ENCODE measurements at places on chromosomes 12 and 14.

GRCh38 chr12:99413751-99414150 is 233.8 kb upstream of the GARIN6 start:
- no peak for DNase-seq

- DNase-seq = no peak
Observed at GRCh38 chr14:95196268-95196667, 38.9 kb upstream of the DICER1 start.

DNA sequence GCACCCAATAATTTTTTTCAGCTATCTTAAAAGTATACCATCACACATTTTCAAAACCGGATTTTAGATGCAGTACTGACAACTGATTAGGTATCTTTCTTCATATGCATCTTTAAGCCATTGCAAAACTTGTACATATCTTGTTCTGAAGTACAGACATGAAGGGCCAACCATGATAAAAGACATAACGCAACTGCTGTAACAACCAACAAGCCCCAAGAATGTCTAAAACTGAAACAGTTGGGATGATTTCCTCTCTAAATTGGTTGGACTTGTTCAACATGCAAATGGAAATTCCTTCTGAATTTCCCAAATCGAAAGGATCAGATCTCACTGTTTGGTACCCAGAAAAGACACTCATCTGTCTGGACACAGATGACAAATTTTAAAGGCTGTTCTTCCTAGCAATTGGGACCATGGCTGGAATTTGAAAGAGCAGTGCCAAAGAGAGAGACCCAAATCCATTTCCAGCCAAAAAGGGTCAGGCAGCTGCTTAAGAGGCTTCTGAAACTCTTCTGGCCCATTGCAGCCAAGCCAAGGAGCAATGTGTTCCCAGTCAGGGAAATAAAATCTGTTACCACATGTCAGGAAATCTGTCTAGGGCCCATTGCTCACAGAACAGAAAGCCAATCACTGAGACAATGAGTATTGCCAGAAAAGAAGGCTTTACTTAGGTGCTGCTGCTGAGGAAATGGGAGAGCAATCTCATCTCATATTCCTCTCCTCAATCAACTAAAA is 1122.4 kb upstream of the USP15 start:
- no peak for DNase-seq

- peak; percentile 43 for DNase-seq
Observed at GRCh38 chr14:51023964-51024363, 70.9 kb downstream of the TRIM9 start.

- DNase-seq = no peak
Observed at GRCh38 chr14:77902811-77903210, 102.9 kb downstream of the ADCK1 start.

DNA sequence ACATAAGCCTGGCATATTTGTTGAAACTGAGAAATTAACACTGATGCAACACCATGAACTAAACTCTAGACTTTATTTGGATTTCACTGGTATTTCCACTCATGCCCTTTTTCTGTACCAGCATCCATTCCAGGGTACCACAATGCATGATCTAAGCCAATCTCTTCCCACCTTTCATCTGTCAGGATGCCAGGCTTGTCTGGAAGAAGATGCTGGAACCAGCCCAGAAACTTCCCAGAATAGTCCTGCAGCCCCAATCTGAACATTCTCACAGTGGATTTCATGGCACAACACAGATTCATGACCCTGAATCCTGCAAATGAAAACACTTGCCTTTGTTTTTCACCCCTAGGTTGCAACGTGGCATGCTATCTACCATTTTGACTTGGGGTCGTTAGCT is 189.3 kb upstream of the LHX5 start:
- DNase-seq = no peak

DNA sequence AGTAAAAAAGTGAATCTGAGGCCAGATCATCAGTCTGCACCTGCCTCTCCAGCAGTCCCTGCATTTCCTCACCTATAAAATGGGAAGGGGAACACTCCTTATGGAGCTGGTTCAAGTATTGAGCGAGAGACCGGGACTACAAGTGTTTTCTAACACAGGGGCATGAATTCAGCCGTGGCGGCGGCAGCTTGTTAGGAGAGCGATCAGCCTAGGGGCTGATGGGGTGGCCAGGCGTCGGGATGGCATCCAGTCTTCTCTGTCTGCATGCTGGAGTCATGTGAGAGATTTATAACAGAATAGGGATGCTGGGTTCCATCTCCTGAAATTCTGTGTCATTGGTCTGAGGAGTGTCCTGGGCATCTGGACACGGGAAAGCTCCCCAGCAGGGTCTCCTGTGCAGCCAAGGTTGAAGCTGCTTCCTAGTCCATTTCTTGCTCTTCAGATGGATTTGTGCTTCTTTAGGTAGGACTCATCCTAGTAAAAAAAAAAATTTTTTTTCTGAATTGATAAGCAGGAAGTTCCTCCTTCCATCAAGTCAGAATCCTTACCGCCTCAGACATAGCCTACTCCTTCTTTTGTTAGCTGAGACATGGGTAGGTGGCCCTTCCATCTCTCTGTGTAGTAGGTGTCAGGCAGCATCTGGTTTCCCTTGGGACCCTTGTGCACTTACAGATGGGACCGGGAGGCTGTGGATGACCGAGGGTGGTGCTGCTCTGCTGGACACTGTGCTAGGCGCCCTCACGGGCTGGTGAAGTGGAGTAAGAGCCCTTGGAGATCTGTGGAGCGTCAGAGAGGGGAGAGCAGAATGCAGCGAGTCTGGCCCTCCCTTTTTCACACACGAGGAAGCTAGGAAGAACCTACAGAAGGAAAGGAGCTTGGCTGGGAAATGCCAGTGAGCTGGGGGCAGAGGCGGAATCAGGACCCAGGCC is 146.7 kb downstream of the TSPAN9 start:
- DNase-seq = no peak

- no peak for DNase-seq
Observed at GRCh38 chr12:39125566-39125965, 220.2 kb upstream of the CPNE8 start.

GRCh38 chr12:4272424-4273272 is 914 bp upstream of the CCND2 start:
- no peak for DNase-seq

GRCh38 chr12:47797441-47797840 is 22.3 kb downstream of the HDAC7 start:
- DNase-seq = no peak

DNA sequence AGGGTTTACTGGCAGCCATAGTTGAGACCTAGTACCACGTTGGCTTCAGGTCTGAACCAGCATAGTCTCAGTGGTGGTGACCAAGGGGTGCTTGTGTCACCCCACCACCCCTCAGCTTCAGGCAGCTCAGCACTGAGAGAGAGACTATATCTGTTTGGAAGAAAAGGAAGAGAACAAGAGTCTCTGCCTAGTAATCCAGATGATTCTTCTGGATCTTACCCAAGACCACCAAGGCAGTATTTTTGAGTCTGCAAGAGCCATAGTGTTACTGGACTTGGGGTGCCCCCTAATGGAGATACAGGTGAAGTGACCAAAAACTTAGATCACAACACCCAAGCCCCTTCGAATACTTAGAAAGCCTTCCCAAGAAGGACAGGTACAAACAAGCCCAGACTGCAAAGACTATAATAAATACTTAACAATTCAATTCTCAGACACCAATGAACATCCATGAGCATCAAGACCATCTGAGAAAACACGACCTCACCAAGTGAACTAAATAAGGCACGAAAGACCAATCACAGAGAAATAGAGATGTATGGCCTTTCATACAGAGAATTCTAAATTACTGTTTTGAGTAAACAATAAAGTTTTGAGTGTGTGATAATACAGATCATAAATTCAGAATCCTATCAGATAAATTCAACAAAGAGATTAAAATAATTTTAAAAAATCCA is 107.0 kb downstream of the HELB start:
- DNase-seq = peak; percentile 81

DNA sequence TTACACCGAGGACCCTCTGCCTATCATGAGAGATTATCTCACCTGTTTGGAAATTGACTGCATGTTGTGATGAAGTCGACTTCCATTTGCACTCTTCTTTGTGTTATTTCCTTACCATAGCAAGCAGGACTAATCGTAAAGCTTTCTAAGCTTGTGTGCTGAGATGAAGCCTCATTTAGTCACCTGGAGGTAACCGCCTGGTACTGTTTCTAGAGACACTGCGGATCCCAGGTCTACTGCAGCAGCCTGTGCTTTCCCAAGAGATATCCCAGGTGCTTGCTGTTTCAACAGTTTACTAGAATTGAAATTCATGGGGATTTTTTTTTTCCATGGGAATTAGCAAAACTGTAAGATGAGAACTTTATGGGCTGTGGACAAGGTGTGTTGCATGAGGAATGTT is 131.8 kb downstream of the PTPRR start:
- no peak for DNase-seq

- DNase-seq = no peak
Observed at GRCh38 chr12:106074361-106074705, 64.4 kb downstream of the NUAK1 start.

- DNase-seq = no peak
Observed at GRCh38 chr12:13559318-13559978, 362.9 kb downstream of the EMP1 start.

- DNase-seq = no peak
Observed at GRCh38 chr14:91324606-91325575, 80.4 kb upstream of the GPR68 start.

DNA sequence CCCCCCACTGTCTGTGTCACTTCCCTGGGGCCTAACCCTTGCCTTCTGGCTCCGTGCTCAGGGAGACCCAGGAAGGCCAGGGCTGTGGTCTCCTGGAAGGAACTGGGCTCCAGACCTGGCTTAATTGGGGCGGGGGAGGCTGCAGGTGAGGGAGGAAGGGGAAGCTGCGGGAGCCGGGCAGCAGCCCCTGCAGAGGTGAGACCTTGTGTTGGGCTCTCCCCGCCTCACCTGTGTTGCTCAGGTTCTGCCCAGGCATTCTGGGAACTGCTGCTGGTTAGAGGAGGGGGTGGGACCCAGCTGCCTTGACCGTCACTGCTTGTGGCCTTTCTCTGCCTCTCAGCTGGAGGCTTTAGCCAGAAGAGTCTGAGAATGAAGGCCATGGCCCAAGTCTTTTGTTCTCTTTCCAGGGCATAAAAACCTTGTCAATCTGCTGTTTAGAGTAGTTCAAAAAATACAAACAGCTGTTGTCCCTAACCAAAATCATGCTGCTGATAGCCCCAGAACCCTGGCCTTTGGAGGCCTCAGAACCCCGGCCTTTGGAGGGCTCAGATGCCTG is 247.6 kb downstream of the CHST11 start:
- DNase-seq = no peak

All from foreskin fibroblast (primary cell).